ENCODE measurements at places on chromosomes 2 and 18.

- no peak for DNase-seq
These were observed 65.8 kb downstream of the ZAP70 start for GRCh38 chr2:97779141-97779540.

DNA sequence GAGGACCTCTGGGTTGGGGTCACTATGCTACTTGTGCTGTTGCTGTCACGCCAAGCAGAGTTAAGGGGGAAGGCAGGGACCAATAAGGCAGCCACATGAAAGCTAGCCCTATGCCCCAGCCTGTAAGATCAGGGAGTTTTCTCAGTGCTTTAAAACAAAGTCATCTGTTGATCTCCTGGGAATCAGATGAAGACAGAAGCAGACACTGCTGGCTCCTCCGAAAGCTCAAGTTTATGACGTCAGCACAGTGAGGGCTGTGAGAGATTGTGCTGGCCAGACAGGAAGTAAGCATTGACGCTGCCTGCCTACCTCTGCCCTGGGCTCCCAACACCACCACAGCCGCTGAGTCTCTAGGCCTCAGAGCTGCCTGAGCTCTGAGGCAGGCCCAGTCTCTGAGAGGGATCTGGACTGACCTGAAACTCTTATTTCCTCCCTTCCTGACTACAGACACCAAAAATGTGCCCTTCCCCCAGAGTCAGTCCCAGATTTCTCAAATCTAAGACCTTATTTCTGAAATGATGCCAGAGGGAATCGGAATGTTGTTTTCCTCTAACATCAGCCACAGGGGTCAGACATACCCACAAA is 118.1 kb upstream of the EPAS1 start:
- DNase-seq: no peak

- DNase-seq: peak; percentile 85
These were observed 15.1 kb downstream of the ACTG2 start for GRCh38 chr2:73907840-73908452.

DNA sequence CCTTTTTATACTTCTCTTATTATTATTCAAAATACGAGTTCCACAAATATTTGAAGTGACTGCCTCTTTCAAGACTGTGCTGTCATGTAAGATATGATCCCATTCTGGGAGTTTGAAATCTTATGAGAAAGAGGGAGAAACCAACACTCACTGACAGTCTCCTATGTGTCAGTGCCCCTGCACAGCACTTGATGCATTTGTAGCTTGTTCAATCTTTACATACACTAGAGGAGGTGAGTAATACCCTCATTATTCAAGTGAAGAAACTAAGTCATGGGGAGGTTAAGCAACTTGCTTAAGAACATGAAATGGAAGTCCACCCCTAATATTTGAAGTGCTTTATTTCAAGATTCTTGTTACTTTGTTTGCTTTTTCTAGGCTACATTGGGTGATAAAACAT is 459.5 kb upstream of the FANCL start:
- no peak for DNase-seq

DNA sequence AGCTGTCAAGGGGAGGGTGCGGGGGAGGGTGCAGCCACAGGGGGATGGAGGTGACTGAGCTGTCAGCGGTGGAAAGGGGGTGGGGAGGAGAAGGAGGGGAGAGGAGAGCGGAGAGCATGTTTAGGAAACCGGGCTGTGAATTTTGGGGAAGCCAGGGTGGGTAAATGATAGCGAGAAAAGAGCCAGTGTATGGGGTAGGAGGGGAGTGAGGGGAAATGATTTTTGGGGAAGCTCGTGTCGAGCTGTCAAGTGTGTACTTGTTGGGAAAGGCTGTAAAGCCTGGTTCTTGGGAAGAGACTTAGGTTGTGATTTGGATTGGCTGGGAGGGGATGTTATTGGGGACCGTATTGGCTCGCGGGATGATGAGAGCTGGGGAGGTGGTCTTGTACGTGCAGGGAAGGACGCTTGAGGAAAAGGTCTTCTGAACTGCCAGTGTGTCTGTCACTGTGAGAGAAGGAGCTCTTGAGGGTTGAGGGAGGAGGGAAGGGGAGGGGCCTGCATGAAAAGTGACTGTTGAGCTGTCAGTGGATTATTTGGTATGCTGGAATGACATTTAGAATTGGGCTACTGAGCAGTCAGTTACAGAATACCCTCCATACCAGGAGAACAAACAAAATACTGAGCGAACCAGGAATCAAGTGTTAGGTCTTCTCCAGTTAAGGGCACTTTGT is 1.0 kb downstream of the UBR3 start:
- DNase-seq: no peak

DNA sequence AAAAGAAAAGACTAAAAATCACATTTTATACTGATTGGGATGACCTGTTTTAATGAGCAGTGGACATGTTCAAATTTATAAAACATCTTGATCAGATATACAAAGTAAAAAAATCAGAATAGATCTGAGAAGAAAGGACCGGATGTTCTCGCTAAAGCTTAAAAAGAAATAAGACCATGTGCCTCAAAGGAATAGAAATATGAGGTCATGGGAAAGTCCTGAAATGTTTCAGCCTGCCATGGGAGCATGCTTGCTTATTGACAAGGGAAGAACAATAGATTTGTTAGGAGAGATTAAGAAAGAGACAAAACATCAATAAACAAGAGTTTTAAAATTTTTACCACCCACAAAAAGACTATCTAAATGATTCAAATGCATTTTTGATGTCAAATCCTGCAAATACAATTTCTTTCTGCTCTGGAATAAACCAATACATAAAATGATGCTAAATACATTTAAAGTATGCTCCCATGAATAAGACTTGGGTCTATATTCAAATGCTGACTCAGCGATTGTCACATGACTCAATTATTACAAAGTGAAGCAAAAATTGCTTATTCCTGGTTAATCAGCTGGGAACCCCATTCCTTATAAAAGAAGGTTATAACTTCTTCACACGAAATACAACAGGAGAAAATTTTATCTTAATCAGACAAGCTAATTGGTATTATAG is 633.9 kb upstream of the PKDCC start:
- no peak for DNase-seq

DNA sequence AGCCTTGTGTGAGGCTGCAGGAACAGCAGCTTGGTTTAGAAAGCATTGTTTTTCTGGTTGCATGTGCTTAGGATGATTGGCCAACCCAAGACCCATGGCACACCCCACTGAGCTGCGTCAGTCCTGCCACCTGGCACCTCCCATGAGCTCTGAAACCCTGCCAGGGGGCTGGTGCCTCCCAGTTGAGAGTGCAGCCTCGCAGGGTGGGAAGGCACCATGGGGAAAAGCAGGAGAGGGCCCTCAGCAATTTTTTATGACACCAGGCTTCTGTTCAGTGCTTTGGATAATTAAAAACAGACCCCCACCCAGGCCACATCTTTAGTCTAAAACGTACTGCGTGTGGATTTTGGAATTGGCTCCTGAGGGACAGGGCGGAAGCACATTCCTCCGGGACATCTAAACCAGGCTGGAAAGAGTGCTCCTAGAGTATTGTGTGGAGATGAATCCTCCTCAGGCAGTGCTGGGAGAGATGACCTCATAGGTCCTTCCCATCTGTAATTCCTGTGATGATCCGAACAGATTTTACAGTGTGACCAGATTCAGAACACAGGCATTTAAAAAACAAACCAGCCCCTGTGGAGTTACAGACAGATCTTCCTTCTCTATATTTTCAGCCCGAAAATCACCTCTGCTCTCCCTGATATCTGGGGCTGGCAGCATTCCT is 438.3 kb downstream of the ZNF521 start:
- DNase-seq: no peak

- DNase-seq: no peak
These were observed 116.8 kb upstream of the HNMT start for GRCh38 chr2:137847443-137847842.

DNA sequence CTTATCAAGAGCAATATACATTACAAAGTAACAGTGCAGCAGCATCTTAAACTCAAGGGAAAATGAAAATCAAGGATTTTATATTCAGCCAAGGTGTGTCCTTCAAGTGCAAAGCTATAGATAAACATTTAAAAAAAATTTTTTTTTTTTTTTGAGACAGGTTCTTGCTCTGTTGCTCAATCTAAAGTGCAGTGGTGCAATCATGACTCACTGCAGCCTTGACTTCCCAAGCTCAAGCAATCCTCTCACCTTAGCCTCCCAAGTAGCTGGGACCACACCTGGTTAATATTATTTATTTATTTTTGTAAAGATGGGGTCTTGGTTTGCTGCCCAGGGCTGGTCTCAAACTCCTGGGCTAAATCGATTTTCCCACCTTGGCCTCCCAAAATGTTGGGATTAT is 9.0 kb downstream of the CDKL4 start:
- DNase-seq: no peak

DNA sequence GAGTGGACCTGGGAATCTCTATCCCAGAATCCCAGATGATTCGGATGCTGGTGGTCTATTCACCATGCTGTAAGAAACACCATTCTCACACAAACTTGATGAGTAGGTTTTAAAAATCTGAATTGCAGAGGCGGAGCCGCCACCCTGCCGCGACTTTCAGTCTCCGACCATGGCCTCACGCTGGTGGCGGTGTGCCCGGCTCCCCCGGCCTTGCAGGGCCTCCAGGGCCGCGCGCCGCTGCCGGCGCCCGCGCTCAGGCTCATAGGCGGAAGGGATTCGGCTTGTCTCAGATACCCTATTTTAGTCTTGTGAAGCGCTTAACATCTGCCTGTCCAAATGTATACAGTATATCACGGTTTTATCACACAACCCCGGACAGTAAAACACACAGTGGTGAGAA is 2.6 kb upstream of the PPM1B start:
- DNase-seq: no peak

GRCh38 chr2:32721376-32721775 is 93.5 kb downstream of the TTC27 start:
- DNase-seq: no peak

- DNase-seq: no peak
These were observed 1.9 kb upstream of the EMX1 start for GRCh38 chr2:72915320-72915906.

DNA sequence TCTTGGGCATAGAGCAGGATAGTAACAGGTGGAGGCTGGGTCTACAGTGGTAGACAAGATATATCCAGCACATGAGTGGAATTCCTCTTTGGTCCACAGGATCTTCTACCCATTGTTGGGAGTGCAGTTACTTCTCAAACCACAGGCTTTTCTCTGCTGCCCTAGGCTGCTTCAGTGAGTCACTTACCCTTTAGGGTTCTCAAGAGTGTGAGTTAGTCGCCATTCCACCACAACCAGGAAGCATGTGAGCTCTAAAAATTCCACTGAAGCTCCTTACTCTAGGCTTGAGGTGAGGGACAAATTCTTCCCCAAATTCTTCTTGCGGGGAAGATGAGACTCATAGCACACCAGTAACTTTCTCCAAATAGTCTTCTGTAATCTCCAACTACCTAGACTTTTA is 189.4 kb downstream of the PLCL1 start:
- no peak for DNase-seq

- peak; percentile 41 for DNase-seq
These were observed 14.6 kb downstream of the ALPG start for GRCh38 chr2:232421189-232421785.

DNA sequence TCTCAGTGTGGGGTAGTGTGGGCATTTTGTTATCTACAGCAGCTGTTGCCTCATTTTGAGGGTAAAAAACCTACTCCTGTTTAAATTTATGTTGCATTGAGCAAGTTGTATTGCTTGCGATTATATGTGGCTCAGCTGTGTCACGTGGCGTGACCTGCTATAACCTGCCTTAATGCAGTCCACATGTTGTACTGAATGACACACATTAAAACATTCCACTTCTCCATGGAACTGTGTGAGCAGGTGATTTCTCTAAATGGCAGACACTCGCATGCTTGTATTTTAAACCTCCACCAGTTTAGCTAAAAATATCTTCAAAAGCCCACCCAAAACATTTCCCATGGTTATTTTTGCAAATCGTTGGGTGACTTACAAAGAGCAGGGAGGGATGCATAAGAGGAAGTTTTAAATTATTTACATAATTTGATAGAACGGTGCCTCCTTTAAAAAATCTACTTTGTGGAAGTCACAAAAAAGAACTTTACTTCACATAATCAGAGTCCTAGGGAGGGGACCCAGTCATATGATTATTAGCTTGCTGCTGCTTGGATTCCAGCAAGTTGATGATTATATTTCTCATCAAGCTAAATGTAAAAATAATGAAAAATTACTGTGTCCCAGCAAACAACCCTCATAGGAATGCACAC is 163.3 kb upstream of the ZEB2 start:
- no peak for DNase-seq

DNA sequence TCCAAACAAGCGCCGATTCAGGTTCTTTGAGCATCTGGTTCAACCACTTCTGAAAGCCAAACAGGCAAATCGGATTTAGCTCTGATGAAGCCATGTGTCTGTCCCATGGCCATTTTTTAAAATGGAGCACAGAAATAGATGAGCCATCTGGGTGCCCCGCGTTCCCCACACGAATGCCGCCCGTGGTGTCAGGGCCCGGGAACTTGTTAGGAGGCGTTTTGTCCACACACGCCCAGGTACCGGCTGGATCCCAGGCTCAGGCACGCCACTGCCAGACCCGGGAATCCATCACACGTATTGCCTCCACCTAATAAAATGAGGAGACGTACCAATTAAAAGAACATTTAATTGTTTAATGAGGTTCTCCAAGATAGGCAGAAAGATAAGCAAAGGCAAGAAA is 374.4 kb upstream of the SALL3 start:
- no peak for DNase-seq

GRCh38 chr2:188416367-188416766 is 124.7 kb downstream of the GULP1 start:
- no peak for DNase-seq

GRCh38 chr2:8455236-8456150 is 226.4 kb upstream of the ID2 start:
- no peak for DNase-seq

GRCh38 chr2:19362094-19362754 is 3.8 kb upstream of the OSR1 start:
- DNase-seq: no peak

DNA sequence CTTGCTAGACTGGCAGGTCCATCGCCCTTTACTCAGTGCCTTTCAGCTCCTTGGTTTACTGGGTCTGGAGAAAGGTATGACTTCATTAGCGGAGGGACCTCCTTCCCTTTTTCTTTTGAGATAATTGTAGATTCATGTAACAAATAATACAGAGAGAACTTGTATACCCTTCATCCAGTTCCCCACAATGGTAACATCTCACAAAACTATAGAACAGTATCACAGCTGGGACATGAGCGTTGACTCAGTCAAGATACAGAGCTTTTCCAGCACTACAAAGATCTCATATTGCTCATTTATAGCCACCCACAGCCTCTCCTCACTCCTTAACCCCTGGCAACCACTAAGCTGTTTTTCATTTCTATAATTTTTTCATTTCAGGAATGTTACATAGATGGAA is 59.8 kb downstream of the ZNF532 start:
- no peak for DNase-seq

GRCh38 chr2:176407706-176408105 is 138.5 kb downstream of the MTX2 start:
- DNase-seq: no peak

DNA sequence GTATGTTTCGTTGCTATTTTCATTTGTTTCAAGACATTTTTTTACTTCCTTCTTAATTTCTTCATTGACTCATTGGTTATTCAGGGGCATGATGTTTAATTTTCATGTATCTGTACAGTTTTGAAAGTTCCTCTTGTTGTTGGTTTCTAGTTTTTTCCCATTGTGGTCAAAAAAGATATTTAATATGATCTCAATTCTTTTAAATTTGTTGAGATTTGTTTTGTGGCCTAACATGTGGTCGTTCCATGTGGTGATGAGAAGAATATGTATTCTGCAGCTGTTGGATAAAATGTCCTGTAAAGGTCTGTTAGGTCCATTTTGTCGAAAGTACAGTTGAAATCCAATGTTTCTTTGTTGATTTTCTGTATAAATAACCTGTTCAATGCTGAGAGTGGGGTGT is 110.3 kb upstream of the MAP4K4 start:
- no peak for DNase-seq

Measured in NCI-H1930 (cell line).